Cortex of kidney (tissue), 1 donor: ENCODE measurements at places on chromosomes 2 and 18.

GRCh38 chr2:109079590-109079989, 49.4 kb upstream of the SH3RF3 start:
- DNase-seq = no peak

- no peak for DNase-seq
These were observed 672.5 kb downstream of the MBD2 start for GRCh38 chr18:53551868-53552426.

DNA sequence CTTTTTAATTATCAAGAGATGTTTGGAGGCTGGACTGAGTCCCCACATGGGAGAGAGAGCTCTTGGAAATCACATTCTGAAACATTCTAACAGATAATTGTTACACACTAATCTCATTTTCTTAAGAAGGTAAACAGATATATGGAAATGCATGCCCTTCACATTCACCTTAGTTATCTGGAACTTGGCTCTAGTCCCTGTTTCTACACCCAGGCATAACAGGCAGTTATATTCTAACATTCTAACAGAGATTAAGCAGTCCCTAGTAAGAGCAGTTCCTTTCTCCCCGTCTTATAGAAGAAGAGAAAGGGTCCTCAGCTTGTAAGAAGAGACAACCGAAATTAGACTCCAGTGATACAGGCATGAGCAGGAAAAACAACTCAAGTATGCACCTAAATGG, 385.4 kb downstream of the SOX11 start:
- no peak for DNase-seq

DNA sequence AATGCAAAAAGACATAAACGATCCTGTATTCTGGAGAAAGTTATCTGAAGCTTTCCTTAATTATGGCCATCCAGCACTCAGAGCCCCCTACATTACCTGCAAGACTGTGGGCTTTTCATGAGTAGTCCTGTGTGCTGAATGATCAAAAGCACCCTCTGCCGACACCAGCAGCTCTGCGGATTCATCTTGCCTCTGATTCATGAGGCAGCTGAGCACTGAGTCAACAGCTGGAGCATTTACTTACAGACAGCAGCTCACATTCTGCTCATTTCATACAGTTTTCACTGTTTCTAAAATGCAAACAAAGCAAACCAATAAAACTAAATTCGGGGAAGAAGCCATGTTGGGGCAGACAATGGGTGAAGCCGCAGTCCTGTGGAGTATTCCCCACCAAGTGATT, 886.5 kb downstream of the CNTNAP5 start:
- DNase-seq = no peak

- DNase-seq = no peak
These were observed 17.8 kb downstream of the SERPINB13 start for GRCh38 chr18:63604791-63605567.
